ENCODE measurements at places on chromosomes 4 and X.

- no peak for DNase-seq
Measured at GRCh38 chr4:7172508-7172907, 19.8 kb upstream of the SORCS2 start.

DNA sequence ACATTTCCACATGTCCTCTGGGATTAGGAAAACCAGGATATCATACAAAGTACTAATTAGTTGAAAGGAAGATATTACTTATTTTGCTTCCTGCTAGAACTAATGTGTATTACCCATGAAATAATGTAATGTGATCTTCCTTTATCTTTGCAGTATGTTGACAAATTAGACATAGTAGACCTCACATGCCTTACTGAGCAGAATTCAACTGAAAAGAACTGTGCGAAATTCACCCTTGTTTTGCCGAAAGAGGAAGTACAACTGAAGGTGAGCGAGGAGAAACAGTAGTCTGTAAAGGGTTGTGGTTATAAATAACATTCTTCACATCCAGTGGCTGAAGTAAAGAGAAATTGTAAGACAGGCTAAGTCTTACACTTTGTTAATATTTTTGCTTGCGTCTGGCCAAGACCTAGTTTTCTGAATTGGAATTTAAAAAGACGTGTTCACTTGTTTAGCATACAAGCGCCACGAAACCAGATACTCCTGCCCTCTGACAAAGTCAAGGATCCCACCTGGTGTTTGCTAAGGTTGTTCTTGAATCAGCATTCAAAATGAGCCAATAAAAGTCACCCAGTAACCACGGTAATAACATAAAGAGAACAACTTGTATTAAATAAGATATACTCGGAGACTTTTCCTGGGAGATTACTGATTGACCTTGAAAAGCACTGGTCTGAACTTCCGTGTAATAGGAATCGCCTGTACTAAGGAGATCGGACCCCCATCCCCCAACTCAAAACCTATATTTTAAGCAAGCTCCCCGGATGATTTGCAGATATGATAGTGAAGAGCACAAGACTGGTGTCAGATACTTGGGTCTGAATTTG, 16.9 kb downstream of the STAP1 start:
- peak; percentile 91 for DNase-seq

DNA sequence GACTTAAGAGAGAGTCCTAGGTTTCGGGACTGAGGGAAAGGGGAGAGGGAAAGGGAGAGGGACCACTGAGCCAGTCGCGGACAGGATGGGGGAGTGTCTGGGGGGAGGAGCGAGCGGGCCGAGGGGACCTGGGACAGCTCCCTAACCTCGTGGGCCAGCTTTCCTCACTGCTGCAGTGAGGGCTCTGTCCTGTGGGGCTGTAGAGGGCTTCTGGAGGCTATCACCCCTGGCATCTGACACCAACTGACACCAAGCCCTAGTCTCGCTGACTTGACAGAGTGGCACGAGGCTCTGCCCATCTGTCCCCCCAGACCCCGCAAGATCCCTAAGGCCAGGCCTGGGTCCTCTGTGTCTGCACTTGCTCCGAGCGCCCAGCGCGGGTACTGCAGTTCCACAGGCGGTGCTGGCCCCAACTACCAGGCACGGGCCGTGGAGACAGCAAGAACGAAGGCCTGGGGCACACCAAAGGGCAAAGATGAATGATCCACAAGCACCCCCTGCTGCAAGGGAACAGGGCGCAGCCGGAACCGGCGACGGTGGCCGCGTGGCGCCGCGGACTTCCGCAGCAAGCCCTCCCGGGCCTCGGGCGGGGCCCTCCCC, 465 bp downstream of the HAUS7 start:
- peak; percentile 77 for DNase-seq

GRCh38 chr4:130336585-130337217, 1240.7 kb downstream of the C4orf33 start:
- DNase-seq: peak; percentile 4

DNA sequence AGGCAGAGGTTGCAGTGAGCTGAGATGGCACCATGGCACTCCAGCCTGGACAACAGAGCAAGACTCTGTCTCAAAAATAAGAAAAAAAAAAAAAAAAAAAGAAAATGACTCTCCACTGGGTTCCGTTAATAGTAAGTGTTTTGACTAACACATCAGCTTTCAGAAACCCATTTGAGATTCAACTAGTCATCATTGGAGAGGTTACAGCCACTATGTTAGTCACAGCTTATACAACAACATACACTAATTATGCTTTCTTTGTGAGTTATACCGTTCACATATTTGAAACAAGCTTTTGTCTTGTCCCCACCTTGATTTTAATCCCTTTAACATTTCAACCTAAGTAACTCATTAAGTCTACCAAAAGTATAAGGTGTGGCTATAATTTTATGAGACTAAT, 48.2 kb downstream of the HADH start:
- DNase-seq: no peak

- DNase-seq: no peak
Measured at GRCh38 chrX:133606990-133607389, 191.7 kb upstream of the GPC4 start.

- peak; percentile 82 for DNase-seq
Measured at GRCh38 chr4:153573881-153574802, 108.0 kb downstream of the TMEM131L start.

GRCh38 chr4:163680386-163681098, 186.1 kb downstream of the TMA16 start:
- no peak for DNase-seq

DNA sequence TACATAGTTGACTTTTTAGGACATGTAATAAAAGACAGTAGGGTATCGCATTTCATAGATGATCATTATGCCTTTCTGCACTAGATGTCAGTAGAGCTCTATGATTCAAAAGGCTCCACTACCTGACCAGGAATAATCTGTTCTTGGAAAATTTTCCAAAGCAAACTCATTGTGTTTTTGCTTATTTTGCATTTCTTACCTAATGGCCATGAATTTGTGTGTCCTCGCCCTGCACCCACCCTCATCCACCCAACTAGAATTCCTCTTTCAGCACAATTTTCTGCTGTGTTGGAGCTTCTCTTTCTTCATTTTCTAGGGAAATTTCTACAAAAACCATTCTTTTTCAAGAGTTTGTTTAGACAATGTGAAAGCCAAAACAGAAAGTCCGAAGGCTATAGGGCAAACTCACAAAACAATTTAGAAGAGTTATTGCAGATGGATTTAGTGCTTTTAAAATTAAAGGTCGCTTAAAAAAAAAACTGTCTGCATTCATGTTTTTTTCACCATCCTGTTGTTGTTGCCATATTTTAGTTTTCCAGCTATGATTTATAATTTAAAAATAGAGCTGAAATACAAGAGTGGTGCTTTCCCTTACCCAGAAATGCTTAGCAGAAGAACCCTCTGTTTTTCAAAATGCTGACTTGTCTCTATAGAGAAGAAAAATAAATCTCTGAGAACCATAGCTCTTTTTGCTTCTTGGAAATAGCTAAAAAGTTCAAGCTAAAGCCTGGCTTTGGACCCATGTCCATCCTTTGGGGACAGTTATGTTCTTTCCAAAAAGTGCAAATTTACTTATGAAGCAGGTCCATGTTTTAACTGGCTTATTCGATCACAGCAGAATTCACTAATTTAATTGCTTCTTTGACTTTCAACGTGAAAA, 183.7 kb downstream of the SPATA18 start:
- no peak for DNase-seq

Measured in common myeloid progenitor, CD34-positive (primary cell).